Muscle of back (tissue), 13 donors: ENCODE measurements at places on chromosomes 3 and 15.

- no peak for DNase-seq
Observed at GRCh38 chr3:102092617-102093466, 243.5 kb downstream of the NFKBIZ start.

DNA sequence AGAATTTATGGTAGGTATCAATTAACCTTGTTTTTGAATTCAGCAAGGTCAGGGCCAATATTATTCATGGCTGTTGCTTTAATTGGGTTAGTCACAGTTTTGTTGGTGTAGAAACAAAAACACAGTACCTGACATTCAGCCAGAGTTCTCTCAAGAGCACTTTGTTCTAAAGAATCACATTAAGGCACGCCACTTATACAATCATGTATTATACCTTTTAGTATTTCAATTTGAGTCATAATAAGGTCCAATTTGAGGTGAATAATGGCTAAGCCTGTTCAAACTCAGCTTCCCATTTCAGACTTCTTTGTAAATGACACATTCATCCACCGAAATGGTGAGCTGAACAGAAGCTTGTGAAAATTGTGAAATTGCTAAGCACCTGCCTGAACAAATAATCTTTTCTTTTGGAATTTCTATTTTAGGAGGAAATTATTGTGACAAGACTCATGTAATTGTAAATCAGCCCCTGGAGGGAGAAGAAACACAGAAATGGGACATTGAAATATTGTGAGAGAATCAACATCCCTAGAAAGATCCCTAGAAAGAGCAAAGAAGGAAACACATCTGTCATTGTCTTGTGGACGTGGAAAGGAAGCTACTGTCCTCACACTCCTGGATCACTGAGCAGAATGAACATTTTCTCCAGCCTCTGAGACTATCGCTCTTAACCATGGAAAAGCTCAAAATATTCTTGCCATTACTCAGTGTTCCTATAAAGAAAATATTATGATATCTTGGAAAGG is 29.3 kb downstream of the RIOX2 start:
- no peak for DNase-seq

DNA sequence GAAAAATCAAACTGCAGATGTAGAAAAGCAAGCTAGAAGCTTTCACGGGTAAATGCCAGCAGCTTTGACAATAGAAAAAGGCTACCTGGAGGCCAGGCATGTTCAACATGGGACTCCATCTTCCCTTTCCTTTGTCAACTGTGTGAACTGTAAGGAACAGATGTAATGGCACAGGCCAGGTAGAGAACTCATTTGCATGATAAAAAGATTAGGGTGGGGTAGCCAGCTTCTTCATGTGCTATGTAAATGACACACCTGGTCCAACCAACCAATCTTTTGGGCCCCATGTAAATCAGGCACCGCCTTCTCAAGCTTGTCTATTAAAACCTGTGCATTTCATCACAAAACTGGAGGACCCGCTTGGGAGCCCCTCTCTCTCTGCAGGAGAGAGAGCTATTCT is 686.5 kb upstream of the GOLIM4 start:
- DNase-seq, result no peak

- peak; percentile 92 for DNase-seq
Observed at GRCh38 chr15:80550219-80550907, 144.7 kb upstream of the ABHD17C start.
